ENCODE measurements at places on chromosomes 7 and 10.
A peak's percentile ranks its signal among the peaks of the same experiment; 100 is the strongest.

DNA sequence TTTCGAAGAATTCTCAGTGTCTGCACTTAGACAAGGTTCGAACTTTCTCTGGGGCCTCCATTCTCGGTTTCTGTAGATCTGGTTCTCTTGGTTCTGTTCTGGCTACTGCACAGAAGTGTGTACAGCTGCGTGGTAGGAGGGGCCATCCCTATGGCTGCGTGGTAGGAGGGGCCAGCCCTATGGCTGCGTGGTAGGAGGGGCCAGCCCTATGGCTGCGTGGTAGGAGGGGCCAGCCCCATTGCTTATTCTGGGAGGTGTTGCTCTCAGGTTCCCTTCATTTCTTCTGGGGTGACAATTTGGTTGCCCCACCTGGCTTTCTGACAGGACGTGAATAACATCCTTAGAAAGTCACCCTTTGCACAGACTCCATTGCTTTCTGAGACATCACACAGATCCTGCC lies 65.2 kb upstream of the CHST15 start:
- DNase-seq: no peak

- no peak for DNase-seq
Measured at GRCh38 chr7:152986376-152986775, 226.8 kb downstream of the ACTR3B start.

DNA sequence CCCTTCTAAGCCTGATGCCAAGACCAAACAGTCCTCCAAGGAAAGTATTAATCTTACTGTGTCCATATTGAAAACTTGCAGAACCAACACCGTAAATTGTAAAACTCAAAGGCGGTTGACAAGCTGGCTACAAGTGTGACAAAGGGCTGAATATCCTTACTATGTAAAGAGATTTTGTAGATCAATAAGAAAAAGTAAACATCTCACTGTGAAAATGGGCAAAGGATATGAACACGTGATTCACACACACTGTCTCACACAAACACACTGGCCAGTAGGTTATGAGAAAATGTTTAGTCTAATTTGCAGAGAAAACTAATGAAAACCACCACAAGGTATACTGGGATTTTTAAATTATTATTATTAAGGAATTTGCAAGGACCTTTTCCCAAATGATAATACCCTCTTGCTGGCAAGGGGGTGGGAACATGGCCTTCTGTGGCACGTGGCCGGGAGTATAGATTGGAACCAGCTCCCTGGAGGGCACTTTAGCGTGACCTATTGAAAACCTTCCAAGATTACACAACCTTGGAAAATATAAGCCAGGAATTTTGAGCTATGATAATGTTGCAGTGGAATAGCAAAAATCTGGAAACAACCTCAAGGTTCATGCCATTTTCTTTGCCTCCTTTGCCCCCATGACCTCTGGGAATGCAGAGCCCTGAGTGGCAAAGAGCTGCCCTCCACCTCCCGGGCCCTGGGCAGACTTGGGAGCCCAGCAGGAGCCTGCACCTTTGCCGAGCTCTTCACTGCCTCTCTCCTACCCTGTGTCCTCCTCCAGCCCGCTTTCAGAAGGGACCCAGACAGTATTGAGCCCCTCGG lies 26.2 kb upstream of the SLC29A3 start:
- no peak for DNase-seq

DNA sequence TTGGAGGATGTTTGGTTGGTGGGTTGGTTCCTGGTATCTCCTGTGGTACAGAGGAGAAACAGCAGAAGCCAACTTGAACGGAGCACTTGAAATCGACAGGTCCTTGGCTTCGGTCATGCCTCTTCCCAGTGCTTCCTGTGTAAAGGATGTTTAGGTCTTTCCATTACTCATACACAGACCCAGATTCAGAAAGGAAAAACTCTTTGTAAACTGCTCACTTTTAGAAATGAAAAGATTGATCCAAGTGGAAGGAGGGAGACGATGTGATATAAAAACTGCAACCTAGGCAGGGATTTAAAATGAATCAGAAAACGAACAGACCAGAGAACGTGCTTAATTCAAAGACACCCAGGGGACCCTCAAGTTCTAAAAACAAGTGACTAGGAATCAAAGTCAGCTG lies 338.4 kb downstream of the GALNT17 start:
- no peak for DNase-seq

DNA sequence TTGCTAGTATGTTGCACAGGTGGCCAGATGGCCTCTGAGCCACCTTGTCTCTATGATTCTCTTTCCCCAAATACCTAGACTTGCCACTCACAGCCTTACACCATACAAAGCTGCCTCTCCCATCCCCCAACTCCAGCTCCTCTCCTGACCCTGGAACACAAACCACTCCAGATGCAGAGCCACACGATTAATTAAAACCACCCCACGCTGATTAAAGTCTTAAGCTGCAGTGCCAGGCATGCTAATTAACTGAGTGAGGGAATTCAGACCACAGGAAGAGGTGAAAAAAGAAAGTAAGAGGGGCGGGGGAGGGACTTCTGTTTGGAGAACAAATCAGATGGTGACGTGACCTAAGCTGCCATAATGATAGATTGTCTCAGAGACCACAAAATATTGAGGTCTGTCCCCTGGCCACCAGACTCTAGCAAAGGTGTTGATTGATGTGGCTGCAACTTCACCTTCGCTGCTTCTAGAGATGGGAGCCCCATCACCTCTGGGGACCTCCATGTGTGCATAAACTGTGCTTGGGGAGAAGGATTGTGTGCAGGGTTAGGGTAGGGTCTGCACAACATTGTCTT lies 331.3 kb downstream of the PLXNA4 start:
- DNase-seq: no peak

DNA sequence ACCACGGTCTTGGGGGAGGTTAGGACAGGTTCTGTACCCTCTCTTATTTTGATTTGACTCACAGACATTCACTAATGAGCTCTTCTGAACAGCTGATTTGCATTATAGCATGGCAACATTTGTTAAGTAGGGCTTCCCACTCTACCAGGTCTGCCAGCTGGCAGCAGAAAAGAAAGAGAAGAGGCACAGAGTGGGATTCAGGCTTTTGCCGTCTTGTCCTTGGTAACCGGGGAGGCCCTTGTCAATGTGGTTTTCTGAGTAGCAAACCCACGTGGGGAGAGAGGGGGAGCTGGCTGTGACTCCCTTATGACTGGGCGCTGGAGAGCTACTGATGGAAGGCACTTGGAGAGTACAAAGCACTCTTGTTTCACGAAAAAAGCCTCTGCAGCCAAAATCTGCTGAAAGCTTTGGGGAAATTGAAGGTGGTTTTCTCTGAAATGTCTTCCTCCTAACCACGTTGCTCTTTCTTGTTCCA lies 355.3 kb upstream of the GALNT17 start:
- DNase-seq: no peak

DNA sequence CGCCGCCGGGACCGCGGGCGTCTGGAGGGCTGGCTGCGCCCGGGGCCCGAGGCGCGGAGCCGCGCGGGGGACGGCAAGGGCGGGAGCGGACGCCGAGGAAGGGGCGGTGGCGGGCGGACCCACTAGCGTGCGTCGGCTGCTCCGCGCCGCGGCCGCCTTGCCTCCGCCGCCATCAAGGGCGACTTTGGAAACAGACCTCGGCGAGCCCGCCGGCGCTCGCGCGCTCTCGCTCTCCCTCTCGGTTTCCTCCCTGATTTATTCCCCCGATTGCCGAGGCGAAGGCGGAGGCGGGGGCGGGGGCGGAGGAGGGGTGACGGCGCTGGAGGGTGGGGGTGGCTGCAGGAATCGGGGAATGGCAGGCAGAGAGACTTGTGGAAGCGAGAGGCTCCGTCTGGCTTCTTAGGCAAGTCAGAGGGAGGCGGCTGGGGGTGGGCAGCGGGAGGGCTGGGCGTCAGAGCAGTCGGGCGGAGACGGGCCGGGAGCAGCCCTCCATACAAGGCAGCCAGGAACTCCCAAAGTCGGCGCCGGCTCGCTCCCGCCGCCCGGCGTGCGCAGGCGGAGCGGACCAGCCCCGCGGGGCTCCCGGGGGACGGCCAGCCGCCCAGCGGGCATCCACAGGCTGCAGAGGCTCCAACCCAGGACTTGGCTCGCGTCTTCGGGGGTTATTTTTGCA lies at the start of gene CACNA2D1:
CACNA2D1 (minus strand) TSS at position 231 of the 673 bp plus-strand sequence.
- no peak for DNase-seq

DNA sequence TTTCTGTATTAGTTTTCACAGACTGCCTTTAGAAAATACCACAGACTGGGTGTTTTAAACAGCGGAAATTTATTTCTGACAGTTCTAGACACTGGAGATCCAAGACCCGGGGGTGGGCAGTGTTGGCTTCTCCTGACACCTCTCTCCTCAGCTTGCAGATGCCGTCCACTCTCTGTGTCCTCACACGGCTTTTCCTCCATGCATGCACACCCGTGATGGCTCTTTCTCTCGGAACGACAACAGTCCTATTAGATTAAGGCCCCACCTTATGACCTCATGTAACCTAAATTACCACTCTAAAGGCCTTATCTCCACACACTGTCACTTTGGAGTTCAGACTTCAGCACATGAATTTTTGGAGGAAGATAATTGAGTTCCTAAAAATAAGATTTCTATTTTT lies 142.9 kb upstream of the VWC2 start:
- DNase-seq: no peak

GRCh38 chr10:58335306-58336005 lies 650 bp downstream of the UBE2D1 start:
- DNase-seq: peak; percentile 59

- DNase-seq: no peak
Measured at GRCh38 chr7:125169088-125169487, 239.5 kb upstream of the POT1 start.

DNA sequence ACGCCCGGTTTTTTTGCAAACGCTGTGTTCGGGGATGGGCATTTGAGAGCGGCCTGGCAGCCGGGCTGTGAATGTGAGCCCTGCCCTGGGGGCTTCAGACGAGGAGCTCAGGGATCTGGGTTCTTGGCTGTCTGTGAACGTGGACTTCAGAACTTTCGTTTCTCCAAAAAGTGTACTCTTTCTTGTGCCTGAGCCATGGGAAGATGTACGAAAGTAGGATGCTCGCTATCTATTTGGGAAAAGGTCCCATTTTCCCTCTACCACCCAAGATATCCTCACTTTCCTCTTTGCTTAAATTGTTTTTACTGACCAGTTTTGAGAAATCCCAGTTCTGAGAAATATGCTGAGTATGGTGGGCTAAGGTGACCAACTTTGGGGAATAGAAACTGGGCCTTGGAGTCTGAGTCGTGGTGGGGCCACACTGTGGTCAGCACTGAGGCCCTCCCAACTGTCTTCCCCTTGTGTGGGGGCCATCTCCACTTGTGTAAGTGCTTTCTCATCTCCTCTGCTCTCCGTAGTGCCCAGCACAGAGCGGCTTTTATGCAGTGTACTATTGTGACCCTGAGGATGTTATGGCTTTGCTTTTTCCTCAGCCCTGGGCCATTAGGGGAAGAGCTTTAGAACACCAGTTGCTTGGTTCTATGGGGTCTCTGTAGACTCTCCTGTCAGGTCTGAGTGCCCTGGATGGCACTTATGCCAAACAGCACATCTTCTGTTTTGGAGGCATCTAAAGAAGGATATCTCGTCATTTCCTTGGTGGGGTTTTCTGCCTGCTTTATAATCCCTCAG lies 918 bp downstream of the DBNL start:
- no peak for DNase-seq

DNA sequence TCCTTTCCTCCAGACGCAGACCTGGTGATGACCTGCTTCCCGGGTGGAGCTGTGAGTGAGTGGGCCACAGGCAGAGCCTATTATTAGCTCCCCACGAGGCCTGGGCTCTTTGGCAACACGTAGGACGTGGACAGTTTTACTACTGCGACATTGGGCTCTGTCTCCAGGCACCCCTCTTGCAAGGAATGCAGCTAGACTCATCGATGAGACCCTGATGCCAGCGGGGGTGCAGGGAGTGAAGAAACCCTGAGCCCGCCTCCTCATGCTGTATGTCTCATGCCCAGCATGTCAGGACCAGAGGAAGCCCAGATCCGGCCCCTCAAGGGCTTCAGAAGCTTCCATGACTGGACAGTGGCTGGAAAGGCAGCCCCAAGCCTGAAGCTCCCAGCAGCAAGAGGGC lies 161.9 kb downstream of the TCERG1L start:
- DNase-seq: no peak

DNA sequence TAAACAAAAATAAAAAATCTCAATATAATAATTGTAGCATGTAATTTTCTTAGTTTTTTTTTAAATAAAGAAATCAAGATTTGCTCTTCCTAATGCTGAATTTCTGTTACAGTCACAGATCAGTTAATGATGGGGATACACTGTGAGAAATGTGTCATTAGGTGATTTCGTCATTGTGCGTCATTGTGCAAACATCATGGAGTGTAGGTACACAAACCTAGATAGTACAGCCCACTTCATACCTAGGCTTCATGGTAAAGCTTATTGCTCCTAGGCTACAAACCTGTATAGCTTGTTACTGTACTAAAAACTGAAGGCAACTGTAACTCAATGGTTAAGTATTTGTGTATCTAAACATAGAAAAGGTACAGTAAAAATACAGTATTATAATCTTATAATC lies 74.4 kb upstream of the LSM8 start:
- DNase-seq: no peak

GRCh38 chr10:19194866-19195265 lies 146.3 kb downstream of the MALRD1 start:
- DNase-seq: no peak

DNA sequence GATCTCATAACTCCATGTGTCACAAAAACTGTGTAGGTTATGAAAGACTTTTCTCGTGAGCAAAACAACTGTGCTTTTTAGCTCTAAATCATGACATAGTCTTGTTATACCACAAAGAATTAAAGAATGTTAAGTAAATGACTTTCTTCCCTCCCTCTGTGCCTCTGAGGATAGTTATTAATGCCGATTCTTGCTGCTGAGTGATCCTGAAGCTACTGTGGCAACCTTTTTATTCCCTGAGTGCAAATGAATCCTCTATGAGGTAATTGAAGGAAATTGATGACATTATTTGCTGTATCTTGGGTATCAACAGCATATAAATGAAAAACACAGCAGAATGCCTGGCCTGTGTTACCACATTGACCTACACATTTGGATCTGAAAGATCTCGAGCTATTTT lies 142.2 kb upstream of the HDAC9 start:
- DNase-seq: no peak

- no peak for DNase-seq
Measured at GRCh38 chr10:120828763-120829319, 22.3 kb upstream of the WDR11 start.

GRCh38 chr7:102450242-102450641 lies 14.4 kb downstream of the ALKBH4 start:
- DNase-seq: no peak

DNA sequence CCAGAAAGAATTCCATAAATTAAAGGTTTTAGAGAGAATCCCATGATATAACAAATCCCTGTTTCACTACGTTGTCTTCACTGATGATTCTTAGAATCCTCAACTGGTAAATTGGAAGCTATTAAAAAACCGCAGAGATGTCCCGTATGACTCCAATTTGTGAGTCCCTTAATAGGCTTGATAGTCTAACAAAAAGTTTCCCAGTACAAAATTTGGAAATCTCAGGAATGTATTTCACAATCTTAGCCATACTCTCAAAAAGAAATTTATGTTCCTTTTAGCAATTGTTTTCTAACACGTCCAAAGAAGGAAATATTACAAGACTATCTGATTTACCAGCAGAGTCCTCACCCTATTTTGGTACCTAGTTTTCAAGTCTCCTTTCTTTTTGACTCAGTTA lies 2.5 kb downstream of the TES start:
- no peak for DNase-seq

Data from RWPE2 (cell line).